ENCODE measurements at places on chromosomes 13 and 19.

GRCh38 chr19:9996541-9996940 is 13.8 kb downstream of the COL5A3 start:
- peaks cover 11% of the 10 kb centered on the region for H3K27me3 ChIP-seq
- no peak overlapping the region for H3K4me3 ChIP-seq
- no peak overlapping the region for H3K27ac ChIP-seq
- peaks cover 3% of the 10 kb centered on the region for H3K4me1 ChIP-seq
- no peak for DNase-seq
- no peaks in the 10 kb centered on the region for H3K36me3 ChIP-seq

- no peak overlapping the region for H3K27ac ChIP-seq
- DNase-seq: no peak
- H3K4me3 ChIP-seq: no peak overlapping the region
- H3K36me3 ChIP-seq: no peaks in the 10 kb centered on the region
- H3K4me1 ChIP-seq: no peaks in the 10 kb centered on the region
These were observed 505.5 kb downstream of the DIAPH3 start for GRCh38 chr13:59658027-59658737.

- H3K36me3 ChIP-seq: no peaks in the 10 kb centered on the region
- H3K27me3 ChIP-seq: no peaks in the 10 kb centered on the region
- H3K4me1 ChIP-seq: no peaks in the 10 kb centered on the region
- H3K4me3 ChIP-seq: no peak overlapping the region
These were observed 9.2 kb upstream of the ALOX5AP start for GRCh38 chr13:30726192-30726591.

DNA sequence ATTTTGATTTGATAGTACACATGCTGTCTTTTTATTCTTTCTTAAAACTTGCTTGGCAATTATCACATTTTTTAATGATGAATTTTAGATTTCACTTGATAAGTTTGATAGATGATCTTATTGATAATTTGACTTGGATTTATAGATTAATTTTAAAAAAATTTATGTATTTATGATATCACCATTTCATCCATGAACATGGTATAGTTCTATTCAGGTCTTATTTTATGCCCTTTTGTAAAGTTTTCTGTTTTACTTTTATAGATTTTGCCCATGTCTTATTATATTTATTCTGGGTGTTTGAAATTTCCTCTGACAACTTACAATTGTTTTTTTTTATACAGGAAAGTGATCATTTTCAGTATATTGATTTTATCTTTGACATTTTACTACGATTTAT is 39.5 kb downstream of the ZNF536 start:
- DNase-seq: no peak
- H3K27me3 ChIP-seq: no peaks in the 10 kb centered on the region
- no peaks in the 10 kb centered on the region for H3K4me1 ChIP-seq
- no peak overlapping the region for H3K4me3 ChIP-seq

GRCh38 chr19:2302319-2303210 is 5.4 kb downstream of the LINGO3 start:
- H3K27me3 ChIP-seq: peaks cover 39% of the 10 kb centered on the region
- peaks cover 13% of the 10 kb centered on the region for H3K4me1 ChIP-seq
- H3K4me3 ChIP-seq: peak overlapping the region; percentile 19
- no peaks in the 10 kb centered on the region for H3K36me3 ChIP-seq

GRCh38 chr19:40190891-40191835 is at the start of gene MAP3K10:
Gene MAP3K10 (plus strand): TSS chr19:40191426. CDS start chr19:40192032, 606 bp downstream.
- peaks cover 30% of the 10 kb centered on the region for H3K4me1 ChIP-seq
- H3K27ac ChIP-seq: peak within 1 kb of the TSS; percentile 91
- peak within 1 kb of the TSS; percentile 85 for H3K4me3 ChIP-seq
- DNase-seq: peak; percentile 79
- H3K36me3 ChIP-seq: no peaks in the 10 kb centered on the region

DNA sequence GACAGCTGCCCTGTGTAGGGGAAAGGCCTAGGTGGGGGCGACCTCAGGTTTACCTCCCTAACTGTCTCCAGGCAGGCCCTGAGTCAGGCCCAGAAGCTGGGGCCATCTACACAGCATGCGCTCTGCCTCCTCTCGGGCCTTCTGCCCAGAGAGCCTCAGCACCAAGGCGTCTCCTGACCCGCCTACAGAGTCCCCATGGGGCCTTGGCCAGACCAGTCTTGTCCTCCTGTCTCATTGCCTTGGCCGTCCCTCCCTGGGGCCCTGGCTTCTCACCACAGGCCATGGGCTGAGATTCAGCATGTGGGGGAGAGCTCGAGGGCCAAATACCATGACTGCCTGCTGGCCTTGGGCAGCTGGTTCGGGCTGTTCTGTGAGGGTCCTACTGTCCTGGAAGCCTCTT is 59.0 kb downstream of the SMARCA4 start:
- H3K27me3 ChIP-seq: no peaks in the 10 kb centered on the region
- no peak overlapping the region for H3K27ac ChIP-seq
- no peak for DNase-seq
- peaks cover 25% of the 10 kb centered on the region for H3K36me3 ChIP-seq
- no peak overlapping the region for H3K4me3 ChIP-seq

- DNase-seq: no peak
- no peaks in the 10 kb centered on the region for H3K27me3 ChIP-seq
- H3K36me3 ChIP-seq: peaks cover 14% of the 10 kb centered on the region
- no peak overlapping the region for H3K27ac ChIP-seq
These were observed 248.1 kb downstream of the PCCA start for GRCh38 chr13:100336795-100337516.

DNA sequence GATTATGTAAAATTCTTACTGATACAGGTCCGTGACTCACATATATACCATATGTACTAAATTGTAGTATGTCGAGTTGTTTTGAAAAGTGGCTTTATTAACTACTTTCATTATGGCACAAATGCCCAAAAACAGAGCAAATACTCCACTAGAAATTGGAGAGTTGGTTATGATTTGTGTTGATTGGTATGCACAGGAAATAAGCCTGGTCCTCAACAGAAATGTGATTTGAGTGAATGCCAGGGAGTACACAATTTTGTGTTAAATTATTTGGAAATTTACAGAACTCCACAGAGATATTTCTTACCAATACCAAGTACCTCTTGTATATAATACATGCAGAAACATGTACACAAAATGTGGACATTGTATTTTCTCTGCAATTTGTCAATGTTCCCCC is 676.7 kb downstream of the PCDH9 start:
- H3K4me3 ChIP-seq: no peak overlapping the region
- H3K36me3 ChIP-seq: no peaks in the 10 kb centered on the region

- H3K4me3 ChIP-seq: no peak overlapping the region
- no peak for DNase-seq
- H3K27me3 ChIP-seq: peaks cover 17% of the 10 kb centered on the region
- no peak overlapping the region for H3K27ac ChIP-seq
These were observed 90.4 kb downstream of the FGF14 start for GRCh38 chr13:102311419-102311796.

DNA sequence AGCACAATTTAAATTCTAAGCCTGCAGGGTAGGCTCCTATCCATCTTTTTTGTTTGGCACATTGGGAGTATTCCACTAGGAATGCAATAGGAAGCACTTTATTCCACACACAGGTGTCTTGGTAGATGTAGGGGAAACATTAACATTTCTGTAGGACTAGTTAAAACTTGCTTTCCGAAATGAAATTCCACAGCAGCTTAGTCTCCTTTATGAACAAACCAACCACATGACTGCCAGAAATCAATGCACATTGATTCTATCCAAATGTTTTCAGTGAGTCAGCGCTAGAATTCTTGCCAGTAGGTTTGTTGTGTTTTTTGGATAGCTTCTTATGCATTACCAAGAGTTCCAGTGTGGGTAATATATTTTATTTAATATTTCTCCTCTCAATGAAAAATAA is 207.9 kb upstream of the CSNK1A1L start:
- DNase-seq: no peak
- no peaks in the 10 kb centered on the region for H3K27me3 ChIP-seq
- no peaks in the 10 kb centered on the region for H3K36me3 ChIP-seq
- H3K4me1 ChIP-seq: no peaks in the 10 kb centered on the region
- no peak overlapping the region for H3K27ac ChIP-seq

DNA sequence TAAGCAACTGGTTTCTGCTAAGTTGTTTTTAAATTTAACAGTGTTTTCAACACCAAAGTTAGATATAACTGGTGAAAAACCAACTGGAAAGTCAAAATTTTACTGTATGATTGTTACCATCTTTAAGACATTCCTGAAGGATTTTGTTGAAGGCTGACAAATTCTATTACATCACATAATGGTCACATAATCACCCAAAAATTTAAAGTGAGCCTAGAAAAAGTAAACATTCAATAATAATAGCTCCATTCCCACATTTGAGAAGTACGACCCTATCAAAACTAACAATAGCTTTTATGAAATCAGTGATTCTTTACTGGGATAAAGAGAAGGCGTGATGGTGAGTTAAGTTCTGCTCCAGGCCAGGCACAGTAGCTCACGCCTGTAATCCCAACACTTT is 51.6 kb downstream of the USP12 start:
- H3K4me3 ChIP-seq: no peak overlapping the region
- peaks cover 65% of the 10 kb centered on the region for H3K36me3 ChIP-seq
- DNase-seq: no peak
- no peak overlapping the region for H3K27ac ChIP-seq

DNA sequence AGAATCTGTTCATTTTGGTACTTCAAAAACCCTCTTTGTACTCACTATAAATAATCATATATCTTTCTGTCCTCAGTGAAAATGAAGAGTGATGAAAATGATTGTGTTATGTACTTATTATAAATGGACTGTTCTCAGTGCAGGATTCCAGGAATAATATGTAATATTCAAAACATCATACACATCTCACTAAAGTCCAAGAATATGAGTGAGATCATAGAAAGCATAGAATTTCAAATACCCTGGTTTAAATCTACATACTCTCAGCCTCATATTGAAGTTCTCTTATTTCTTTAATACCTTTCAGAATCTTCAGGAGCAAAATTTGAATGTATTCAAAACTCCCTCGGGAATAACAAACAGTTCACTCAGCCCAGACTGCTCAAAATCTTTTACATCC is 868.0 kb downstream of the SLITRK6 start:
- DNase-seq: no peak
- no peak overlapping the region for H3K4me3 ChIP-seq
- no peaks in the 10 kb centered on the region for H3K36me3 ChIP-seq
- H3K27ac ChIP-seq: no peak overlapping the region
- H3K4me1 ChIP-seq: no peaks in the 10 kb centered on the region
- H3K27me3 ChIP-seq: no peaks in the 10 kb centered on the region

- H3K4me3 ChIP-seq: no peak overlapping the region
- H3K4me1 ChIP-seq: peaks cover 28% of the 10 kb centered on the region
- no peaks in the 10 kb centered on the region for H3K27me3 ChIP-seq
- H3K27ac ChIP-seq: no peak overlapping the region
These were observed 17.3 kb downstream of the ZBTB7A start for GRCh38 chr19:4049432-4049831.

- no peaks in the 10 kb centered on the region for H3K27me3 ChIP-seq
- DNase-seq: peak; percentile 77
- H3K4me1 ChIP-seq: no peaks in the 10 kb centered on the region
These were observed 35.9 kb upstream of the ZSCAN5A start for GRCh38 chr19:56350416-56351045.

- H3K27ac ChIP-seq: peak within 1 kb of the TSS; percentile 57
- peak within 1 kb of the TSS; percentile 81 for H3K4me3 ChIP-seq
- no peak for DNase-seq
- peaks cover 15% of the 10 kb centered on the region for H3K4me1 ChIP-seq
These were observed at the start of gene REEP6 for GRCh38 chr19:1491114-1491848. Gene REEP6 (plus strand): TSS chr19:1491181. CDS start chr19:1491270, 89 bp downstream.

DNA sequence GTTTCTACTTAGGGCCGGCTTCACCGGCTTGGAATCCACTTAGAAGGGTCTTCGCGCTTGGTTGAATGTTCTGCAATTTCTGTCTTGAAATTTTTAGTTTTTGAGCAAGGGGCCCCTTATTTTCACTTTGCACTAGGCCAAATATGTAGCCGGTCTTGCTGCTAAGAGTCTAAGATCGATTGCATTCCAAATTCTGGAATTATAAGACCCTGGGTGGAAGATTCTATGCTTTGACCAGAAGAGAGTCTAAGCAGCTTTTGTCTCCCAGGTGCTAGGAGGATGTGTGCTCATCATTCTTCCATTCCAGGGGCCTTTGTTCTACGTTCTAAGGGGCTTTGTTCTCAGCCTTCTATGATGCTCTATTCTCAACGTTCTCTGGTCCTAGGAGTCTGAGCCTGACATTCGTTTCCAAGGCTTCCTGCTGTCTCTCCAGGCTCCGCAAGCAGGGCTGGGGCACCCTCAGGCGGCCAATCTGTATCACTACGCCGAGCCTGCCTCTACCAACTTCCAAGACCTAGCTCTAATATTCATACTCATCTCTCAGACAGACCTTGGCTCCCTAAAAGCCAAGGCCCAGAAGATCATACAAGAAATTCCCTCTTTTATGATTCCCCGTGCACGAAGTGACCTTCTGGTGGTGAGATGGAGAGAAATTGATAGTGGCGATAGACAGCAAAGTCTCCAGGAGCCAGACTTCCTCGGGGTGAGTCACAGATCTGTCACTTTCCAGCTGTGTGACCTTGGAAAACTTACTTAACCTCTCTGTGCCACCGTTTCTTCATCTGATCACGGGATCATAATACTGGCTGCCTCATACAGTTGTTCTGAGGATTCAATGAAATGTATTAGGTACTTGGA is 982 bp upstream of the DACT3 start:
- peak overlapping the region; percentile 75 for H3K4me3 ChIP-seq
- H3K36me3 ChIP-seq: no peaks in the 10 kb centered on the region
- H3K4me1 ChIP-seq: peaks cover 26% of the 10 kb centered on the region
- DNase-seq: peak; percentile 89

DNA sequence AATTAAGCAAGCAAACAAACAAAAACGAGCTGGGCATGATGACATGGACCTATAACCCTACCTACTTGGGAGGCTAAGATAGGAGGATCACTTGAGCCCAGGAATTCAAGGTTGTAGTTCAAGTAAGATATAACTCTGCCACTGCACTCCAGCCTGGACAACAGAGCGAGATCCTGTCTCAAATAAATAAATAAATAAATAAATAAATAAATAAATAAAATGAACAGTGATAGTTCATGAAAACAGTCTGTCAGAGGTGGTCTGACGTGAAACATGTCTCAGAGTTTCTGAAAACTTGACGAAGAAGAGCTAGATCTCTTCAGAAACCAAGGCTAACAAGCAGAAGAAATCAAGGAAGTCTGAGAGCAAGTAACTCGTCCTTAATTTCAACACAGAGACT is 188.8 kb upstream of the GPC6 start:
- no peaks in the 10 kb centered on the region for H3K36me3 ChIP-seq
- no peak for DNase-seq
- H3K4me3 ChIP-seq: no peak overlapping the region
- H3K27ac ChIP-seq: no peak overlapping the region

DNA sequence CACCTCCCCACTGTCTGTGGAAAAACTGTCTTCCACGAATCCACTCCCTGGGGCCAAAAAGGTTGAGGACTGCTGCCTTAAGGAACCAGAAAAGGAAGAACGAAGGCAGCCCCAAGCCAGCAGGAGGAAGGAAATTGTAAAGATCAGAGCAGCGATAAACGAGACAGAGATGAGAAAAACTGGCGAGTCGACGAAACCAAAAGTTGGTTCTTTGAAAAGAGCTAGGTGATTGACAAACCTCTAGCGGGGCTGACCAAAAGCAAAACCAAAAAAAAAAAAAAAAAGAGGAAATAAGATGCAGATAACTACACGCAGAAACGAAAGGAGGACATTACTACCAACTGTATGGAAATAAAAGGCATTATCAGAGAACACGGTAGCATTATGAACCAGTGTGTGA is 76.9 kb downstream of the GADD45B start:
- H3K4me3 ChIP-seq: peak overlapping the region; percentile 64
- DNase-seq: peak; percentile 78
- H3K4me1 ChIP-seq: peaks cover 17% of the 10 kb centered on the region
- no peaks in the 10 kb centered on the region for H3K36me3 ChIP-seq
- H3K27me3 ChIP-seq: no peaks in the 10 kb centered on the region

Measured in activated naive CD4-positive, alpha-beta T cell treated with anti-CD3 and anti-CD28 coated beads for 36 hours (primary cell).